CD4-positive, alpha-beta T cell treated with Interferon gamma for 1 hour (primary cell): ENCODE measurements at places on chromosomes 4 and X.
A peak's percentile ranks its signal among the peaks of the same experiment; 100 is the strongest.

DNA sequence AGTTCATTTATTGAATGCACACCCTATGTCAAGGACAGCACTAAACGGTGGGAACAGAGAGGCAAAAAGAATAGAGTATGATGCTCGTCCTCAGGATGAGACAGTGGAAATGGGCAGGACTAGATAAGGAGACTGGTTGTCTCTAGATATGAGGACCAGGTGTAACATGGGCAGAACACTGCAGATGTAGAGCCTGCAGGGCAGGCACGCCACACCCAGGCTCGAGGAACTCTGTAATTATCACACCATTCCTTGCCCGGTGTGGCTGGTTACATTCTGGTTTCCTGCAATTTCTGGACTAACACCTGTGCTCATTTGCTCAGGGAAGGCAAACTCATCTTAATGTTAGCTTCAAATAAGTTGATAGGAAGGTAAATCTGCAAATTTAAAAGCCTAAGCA lies 334.4 kb downstream of the DHX15 start:
- no peak for DNase-seq

- DNase-seq, result no peak
These were observed 107.8 kb downstream of the AR start for GRCh38 chrX:67651437-67652142.

- DNase-seq, result no peak
These were observed 36.6 kb downstream of the MAGEE2 start for GRCh38 chrX:75748431-75748830.

GRCh38 chr4:8019396-8020365 lies 80.0 kb upstream of the AFAP1 start:
- DNase-seq, result no peak

GRCh38 chr4:52234561-52235440 lies 183.7 kb downstream of the SPATA18 start:
- DNase-seq, result no peak

GRCh38 chr4:184787766-184788503 lies 37.8 kb downstream of the ACSL1 start:
- no peak for DNase-seq

DNA sequence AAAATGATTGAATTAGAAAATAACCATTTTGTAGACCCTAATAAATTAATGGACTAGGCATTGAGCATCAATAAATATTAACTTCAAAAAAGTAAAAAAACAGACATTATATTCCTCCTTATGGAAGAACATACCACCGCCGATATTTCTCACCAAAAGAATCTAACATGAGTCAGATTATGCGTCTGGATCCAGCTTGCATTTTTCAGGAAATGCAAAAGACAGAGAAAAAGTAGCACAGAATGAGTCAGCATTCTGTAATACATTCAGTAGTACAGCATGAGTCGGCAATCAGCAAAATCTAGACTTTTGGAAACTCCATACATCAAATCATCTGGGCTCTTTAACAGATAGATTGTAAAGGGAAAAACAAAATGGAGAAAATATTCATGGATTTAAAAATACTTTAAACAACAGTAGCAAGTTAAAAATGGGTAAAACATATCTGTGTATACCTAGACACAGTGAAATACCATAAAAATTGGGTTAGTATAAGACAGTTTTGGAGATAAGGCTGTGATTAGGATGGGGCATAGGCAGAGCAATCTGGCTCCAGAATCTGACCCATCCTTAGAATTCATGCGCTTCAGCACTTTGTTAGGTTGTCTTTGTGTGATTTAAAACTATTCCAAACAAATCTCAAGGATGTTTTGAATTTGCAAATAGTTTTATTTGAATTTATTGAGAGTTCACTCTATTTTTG lies 633.0 kb upstream of the FAM241A start:
- no peak for DNase-seq

DNA sequence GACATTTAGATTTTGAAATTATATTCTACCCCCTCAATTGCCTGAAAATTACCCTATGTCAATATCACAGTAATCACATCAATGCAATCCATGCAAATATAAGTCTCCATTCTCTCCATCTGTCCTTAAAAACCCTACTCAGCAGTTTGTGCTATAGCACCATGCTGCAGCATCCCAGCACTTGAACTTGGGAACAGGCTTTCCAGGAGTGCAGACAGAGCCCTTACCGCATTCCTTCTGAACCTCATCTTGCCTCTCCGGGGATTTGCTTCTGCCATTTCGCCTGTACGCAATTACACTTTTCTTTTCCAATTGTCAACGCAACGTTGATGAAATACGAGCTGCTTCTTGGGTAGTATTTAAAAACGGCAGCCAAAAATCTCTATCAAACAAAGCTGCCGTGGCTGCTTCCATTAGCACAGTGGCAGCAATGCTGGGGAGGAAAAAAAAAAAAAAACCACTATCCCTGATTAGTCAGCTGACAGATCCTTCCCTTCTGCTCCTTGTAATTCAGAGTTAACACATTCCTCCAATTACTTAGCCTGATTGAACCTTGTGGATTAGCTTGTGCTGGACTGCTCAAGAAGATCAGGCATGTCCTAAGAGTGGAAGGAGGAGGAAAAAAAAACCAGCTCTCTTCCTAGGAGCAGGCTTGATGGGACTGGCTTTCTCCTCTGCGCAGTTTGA lies 65.6 kb downstream of the MCF2 start:
- DNase-seq, result no peak

DNA sequence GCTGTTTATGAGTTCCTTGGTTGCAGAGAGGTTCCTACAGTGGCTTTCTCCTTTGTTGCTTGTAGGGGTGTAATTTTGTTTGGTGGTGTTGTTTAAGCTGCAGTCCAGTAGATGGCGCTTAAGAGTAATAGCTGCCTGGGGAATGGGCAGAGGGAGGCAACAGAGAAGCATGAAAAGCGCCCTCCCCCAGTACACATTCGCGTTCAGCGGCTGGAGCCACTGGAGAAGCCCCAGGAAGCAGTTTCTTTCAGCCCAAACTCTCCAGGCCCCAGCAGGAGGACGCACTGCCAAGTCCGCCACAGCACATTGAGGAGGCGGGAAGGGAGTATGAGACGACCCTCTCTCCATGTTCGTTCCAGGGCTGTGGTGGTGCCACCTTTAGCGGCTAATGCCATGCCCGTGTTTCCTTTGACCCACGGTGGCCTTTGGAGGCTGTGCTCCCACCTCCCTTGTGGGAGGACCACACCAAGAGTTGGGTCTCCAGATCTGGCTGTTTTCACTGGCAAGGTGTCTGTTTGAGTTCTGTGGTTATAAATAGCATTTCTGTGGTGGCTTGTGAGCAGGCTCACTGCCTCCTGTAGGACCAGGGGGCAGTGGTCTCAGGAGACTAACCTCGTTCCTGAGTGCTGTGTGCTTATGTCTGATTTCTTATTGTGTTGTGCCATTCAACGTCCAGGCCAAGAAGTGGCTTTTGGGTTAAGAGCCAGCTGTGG lies 252.3 kb downstream of the ARHGAP10 start:
- no peak for DNase-seq

GRCh38 chr4:152945639-152946038 lies 9.5 kb downstream of the FHDC1 start:
- DNase-seq, result no peak

DNA sequence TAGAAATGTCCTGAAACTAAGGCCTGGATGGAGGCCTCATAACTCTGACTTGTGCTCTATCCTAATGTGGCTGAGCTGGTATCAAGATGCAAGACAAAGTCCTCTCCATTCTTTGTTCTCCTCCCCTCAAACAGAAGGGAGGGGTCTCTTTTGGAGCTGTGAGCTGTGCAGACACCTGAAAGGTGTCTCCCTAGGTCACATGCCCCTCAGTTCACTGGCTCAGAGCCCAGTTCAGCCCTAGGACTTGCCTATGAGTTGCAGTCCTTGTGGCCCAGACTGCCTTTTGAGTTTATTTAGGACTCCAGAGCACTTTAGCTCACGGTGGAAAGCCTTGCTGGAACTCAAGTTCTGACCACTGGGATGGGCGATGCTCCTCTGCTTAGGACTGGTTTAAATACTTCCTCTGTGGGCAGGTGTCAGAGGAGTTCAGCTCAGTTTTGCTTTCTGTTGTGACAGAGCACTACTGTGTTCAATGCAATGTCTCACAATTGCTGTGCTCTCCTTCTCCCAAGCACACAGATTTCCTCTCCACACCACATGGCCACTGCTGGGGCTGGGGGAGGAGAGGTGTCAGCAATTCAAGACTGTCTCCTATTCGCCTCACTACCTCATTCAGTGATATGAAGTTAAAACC lies 84.8 kb upstream of the ZNF827 start:
- DNase-seq, result no peak

DNA sequence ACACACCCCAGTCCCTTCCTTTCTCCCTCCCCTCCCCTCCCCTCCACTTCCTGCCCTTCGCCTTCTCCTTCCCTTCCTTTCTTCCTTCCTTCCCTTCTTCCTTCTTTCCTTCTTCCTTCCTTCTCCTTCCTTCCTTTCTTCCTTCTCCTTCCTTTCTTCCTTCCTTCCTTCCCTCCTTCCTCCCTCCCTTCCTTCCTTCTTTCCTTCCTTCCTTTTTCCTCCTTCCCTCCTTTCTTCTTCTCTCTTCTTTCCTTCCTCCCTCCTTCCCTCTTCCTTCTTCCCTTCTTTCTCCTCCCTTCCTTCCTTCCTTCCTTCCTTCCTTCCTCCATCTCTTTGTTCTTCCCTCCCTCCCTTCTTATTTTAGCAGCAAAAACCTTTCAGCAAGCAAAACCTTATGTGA lies 162.1 kb downstream of the EFNB1 start:
- no peak for DNase-seq

DNA sequence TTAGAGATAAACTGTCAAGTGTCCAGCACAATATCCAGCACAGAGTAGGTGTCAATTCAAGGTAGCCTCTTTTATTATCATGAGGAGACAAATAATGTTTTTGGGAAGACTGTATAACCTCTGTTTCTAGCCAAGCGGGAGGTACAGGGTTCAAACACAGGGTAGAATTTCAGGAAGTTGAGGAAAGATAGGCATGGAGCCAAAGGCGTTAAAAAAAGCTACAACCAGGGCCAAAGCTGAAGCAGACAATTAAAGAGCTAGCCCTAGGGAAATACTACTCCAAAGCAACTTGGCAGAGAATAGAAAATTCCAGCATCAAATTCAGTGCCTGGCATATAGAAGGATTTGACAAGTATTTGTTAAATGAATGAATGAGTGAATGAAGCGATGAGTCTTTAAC lies 40.0 kb upstream of the CASK start:
- no peak for DNase-seq

- no peak for DNase-seq
These were observed 450 bp downstream of the ACSL1 start for GRCh38 chr4:184825141-184825895.

- DNase-seq, result no peak
These were observed 225.1 kb upstream of the GPC4 start for GRCh38 chrX:133640161-133641015.

DNA sequence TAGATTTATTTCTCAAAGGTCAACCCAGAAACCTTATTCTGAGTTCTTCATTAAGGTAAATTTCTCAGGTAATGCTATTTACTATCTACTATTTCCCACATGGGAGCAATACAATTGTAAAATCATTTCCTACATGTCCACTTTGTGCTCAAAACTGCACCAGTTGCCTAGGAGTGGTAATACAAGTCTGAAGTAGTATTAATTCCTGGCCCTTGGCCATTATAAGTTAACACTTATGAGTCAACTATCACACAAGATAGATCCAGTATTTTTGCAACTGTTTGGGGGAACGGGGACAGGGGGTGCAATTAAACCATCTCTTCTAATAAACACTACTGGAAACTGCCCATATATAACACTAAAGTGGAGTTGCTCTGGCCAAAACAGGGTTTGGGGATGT lies 48.9 kb downstream of the ACSL4 start:
- no peak for DNase-seq

GRCh38 chr4:71009890-71010588 lies 16.6 kb downstream of the DCK start:
- DNase-seq, result no peak

- peak; percentile 75 for DNase-seq
These were observed at the start of gene ITM2A for GRCh38 chrX:79366873-79367749. Gene ITM2A, minus strand, starts transcription at chrX:79367334. Its CDS starts 119 bp downstream, at chrX:79367215.

DNA sequence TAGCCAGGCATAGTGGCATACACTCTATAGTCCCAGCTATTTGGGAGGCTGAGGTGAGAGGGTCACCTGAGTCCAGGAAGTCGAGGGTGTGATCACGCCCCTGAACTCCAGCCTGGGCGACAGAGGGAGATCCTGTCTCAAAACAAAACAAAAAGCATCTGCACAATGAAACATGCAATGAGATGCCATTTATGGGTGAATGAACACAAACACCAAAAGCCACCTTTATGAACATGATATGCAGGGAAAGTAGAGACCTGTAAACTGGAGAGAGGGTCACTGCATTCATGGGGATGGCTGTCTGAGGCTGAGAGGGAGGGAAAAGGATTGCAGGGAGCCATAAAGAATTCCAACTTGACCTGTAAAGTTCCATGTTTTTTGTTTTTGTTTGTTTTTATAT lies 70.7 kb downstream of the EVC start:
- no peak for DNase-seq

DNA sequence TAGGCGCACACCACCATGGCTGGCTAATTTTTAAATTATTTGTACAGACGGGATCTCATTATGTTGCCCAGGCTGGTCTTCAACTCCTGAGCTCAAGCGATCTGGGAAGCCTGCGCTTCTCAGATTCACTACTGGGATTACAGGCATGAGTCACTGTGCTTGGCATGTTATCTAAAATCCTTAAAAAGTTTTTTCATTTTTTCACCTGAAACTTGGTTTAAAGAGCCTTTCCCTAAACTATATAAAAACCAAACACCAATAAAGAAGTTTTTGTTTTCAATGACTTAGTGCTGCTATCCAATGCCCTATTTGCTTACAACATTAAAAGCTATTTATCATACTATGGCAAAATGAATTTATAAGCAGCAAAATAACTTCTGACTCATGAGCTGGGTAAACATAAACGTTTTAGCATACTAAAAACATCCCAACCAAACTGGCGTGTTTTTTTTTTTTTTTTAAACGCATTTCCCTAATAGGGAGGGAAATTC lies 127.8 kb downstream of the UBE2K start:
- no peak for DNase-seq

DNA sequence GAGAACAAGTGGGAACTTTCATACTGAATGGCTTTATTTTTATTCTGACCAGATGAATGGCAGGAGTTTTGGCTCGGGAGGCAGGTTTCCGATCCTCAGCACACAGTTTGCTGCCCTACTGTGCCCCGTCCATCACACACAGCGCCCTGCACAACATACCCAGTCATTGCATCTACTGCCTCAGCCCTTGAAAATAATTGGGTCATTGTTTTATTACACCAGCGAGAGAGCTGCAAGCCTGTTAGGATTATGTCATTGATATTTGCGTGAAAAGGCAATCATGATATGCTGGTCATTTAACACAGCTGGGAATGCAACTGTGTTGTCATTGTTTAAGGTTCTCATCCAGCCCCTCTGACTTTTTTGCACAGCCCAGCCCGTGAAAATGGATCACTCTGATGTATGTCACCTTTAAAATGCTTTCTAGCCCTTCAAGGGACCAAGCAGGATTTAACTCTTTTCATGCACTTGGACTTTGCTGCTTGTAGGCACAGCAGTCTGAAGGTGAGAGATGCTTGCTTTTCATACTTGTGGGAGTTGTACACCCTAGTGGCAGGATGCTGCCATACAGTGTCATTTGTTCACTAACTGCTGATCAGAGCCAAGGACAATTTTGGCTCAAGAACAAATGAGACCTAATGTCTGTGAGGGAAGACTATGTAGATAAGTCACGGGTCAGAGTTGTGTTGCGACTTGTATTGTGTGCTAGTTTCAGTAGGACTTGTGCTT lies 62.3 kb downstream of the RTL9 start:
- no peak for DNase-seq
